ENCODE measurements at places on chromosomes 4 and X. TPM values are rescaled to one million over a fixed set of nuclear protein-coding genes. Genes with fewer than 3 reads are reported as not detected.
A peak's percentile ranks its signal among the peaks of the same experiment; 100 is the strongest.

DNA sequence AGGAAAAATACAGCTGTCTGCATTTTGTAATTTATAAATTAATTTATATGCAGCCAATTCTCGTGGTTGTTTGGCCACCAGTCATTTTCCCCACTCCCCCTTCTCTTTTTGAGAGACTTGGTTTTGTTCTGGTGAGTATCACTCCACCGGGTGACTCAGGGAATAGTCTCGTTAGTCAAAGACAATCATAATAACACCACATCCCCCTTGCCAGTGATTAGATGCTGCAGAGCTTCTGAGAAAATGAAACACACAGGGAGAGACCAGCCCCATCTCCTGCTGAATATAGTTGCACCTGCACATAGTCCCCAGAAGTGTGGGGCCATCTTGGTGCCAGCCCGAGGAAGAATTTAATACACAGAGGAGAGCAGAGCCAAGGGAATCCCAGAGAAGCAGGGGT lies 8.0 kb upstream of the FNIP2 start:
- DNase-seq, result no peak

- no peak for DNase-seq
These were observed 175.7 kb upstream of the TBC1D9 start for GRCh38 chr4:140931911-140932310.

GRCh38 chrX:153921511-153922446 lies 4.3 kb downstream of the ARHGAP4 start:
- peak; percentile 44 for DNase-seq

DNA sequence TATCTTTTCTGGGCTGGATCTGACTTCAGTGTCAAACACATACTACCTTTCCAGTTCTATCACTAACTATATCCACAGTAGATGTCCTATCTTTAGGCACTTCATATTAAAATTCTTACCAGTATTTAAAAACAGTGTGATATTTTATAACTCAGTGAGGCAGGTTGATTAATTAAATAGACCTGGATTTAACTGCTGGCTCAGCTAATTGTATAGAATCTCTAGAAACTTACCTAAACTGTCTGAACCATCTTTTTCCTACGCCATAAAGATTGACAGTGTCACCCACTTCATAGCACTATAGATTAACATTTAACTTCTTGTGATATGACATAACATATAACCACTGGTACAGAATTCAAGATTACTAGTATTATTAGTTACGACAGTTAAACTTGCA lies 935.3 kb downstream of the FAT4 start:
- DNase-seq, result no peak

GRCh38 chr4:7014815-7015214 lies 28.4 kb upstream of the TADA2B start:
- no peak for DNase-seq

The DDX60 gene
- total RNA-seq, result not detected

GRCh38 chrX:22171287-22172060 lies 101.2 kb upstream of the CBLL2 start:
- DNase-seq, result no peak

The PDE6B gene
- total RNA-seq, result 2.3 TPM

DNA sequence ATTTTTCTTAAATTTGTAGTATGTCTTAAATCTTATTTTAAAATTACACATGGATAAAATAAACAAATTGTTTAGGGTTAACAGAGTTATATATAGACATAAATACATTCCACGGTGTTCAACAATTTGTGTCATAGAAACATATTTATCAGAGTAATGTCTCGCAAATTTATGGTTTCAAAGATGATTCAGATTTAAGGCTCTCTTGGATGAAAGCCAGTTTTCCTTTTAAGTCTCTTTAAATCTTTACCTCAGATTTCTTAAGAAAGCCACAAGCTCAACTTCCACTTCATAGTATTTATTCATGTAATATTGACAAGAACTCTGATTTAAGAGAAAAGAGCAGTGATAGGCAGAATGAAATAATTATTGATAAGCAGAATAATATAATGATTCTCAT lies 1254.8 kb upstream of the ADGRL3 start:
- no peak for DNase-seq

DNA sequence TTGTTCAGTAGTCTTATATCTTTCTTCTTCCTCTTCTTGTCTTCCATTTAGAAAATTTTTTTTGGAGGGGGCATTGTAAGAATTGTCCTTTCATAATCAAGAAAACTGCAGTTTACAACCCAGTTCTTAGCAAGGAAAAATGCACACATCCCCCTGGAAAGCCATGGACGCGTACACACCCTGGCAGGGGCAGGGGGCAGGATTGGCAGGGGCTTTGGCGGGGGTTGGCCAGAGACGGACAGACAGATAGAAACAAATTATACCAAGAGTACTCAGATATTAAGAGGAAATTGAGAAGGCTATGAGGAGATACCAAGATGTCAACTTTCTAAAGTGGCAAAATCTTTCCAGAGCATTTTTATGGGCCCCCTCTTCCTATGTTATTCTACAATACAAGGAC lies 322.5 kb upstream of the CPXCR1 start:
- DNase-seq, result no peak

GRCh38 chr4:108683479-108683878 lies 33.1 kb downstream of the OSTC start:
- DNase-seq, result no peak

Measured in glutamatergic neuron (in vitro differentiated cells).